Panc1 (cell line): ENCODE measurements at places on chromosomes 12 and 14.
A peak's percentile ranks its signal among the peaks of the same experiment; 100 is the strongest.

DNA sequence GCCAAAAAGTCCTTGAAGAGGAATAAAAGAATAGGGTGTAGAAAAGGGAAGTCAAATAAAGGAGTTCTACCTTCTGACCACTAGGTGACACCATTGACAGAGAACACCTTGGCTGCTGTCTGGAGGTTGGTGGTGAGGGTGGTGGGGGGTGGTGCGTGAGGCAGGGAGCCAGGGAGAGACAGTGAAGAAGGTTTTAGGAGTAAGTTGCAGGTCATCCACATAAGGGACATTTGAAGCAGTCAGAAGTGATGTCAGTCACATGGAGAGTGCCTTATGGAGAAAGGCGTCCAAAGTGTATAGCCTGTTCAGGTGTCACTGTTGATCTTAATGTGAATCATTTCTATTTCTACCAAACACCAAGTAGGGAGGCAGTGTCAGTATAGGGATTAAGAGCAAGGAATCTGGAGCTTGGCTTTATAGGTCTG is 279.3 kb upstream of the DDHD1 start:
- DNase-seq: peak; percentile 13

- no peak for DNase-seq
Measured at GRCh38 chr12:63086149-63086915, 64.7 kb downstream of the AVPR1A start.

DNA sequence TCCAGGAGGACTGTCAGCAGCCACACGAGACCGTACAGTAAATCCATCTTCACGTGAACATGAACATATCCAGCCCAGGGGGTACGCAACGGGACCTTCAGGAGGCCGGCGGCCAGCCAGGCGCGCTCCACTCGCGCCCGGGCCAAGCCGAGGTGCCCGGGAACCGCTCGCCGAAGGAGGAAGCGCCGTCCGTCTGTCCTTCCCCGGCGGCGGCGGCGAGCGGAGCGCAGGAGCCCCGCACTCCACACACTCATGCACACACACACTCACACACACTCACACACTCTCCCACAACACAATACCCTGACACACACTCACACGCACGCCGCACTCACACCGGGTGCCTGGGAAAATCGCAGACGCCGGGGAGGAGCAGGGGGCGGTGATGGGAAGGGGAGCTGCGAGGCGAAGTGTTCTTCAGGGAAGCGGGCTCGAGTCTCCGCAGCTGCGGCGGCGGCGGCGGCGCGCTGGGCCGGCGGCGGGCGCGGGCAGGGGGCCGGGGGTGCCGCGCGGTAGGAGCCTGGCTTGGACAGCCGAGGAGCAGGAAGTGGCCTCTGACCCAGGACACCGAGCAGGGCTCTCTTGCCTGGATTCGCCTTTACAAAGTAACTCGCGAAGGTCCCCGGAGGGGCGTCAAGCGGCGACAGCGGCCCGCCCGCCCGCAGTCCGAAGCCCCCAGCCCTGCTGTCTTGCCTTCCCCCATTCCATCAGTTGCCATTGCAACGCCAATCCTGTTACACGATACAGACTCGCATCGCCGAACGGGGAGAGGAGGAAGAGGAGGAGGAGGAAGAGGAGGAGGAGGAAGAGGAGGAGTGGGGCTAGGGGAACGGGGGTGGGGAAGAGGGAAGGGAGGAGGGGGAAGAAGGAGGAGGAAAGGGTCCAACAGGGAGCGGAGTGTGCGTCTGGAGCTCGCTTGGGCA is 601 bp downstream of the MDGA2 start:
- DNase-seq: no peak

DNA sequence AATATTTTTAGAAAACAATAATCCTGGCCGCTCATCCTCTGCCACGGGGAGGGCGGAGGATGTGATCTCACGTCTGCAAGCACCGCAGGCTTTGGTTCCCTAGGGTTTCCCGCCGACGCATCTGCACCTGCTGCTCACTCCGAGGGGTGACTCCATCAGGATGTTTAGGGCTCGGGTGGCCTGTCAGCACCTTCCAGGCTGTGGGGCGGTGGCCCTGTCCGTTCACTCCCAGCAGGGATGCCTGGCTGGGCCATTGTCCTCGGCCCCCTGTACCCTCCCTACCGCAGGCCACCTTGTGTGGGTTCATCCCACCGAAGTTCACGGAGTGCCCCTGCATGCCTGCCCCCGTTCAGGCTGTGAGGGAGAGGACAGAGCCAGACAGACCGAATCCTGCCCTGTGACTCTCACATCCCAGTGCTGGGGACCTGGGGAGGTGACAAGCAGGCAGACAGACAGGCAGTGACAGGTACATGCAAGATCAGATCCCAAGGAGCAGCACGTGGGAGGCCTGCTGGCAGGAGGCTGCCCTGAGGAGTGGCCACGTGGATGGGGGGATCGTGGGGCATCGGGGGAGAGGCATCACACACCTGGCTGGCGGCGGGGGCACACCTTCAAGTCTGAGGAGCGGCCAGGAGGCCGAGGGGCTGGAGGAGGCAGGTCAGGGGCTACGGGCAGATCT is 112.6 kb downstream of the ADGRD1 start:
- DNase-seq: no peak

DNA sequence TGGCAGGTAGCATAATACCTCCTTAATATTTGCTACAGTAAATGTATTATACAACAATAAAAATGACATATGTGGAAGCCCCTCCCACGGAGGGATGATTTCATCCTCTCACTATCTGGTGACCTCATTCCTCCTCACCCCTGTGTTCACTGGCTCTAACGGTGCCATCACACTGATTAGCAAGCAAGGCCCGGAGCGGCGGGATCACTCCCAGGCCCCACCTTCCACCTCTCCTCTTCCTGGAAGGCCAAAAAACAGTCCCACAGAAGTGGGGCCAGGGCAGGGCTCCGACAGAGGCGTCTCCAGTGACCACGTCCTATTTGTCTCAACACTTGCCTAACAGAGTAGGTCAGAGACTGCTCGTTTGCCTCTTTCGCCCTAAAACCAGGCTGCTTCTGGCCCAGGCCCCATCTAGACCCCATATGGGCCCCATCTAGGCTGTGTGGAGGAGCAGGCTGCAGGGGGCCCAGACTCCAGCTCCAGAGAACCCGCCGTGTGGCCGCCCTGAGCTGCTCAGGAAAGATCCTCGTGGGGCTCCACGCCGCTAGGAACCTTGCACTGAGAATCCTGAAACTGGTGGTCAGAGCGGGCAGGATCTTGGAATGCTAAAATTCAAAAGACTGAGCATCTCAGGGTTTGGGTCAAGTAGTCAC is 3.7 kb downstream of the SELPLG start:
- no peak for DNase-seq

DNA sequence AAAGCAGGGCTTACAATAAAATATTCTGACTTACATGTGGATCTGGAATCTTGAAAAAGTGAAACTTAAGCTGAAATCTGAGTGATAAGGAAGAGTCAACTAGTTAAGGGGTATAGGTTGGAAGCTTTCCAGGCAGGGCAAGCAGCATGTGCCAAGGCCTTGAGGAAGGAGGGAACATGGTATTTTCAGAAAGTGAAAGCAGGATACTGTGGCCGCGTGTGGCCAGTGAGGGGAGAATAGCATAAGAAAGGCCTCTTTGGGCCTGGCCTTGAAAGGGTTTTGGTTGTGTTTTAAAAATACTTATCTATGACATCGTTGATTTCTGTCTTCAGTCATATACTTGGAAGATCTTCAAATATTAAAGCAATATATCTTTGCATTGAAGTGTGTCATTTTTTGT is 213.4 kb downstream of the AKAP6 start:
- no peak for DNase-seq

GRCh38 chr12:14976658-14977057 is 3.8 kb downstream of the PDE6H start:
- DNase-seq: no peak

DNA sequence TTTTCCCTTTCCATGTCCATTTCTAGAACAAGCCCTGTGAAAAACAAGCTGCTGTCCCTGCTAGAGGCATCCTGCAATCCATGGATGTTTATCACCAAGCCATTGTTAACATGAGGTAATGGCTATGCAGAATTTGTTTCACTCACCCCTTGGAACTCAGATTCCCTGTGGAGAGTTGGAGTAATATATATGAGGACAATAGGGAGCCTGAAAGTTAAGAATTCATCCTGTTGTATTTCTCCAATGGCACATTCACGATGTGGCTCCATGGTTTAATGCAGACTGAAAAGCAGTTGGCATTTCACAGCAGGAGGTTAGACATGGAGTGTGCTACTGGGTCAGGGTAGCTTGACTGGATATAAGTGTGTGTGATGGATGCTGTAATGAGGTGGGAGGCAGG is 32.4 kb downstream of the GPR65 start:
- DNase-seq: no peak
